Suprapubic skin (tissue), 4 donors: ENCODE measurements at places on chromosomes 7 and 10. TPM values are rescaled to one million over a fixed set of nuclear protein-coding genes. Genes with fewer than 3 reads are reported as not detected.

Gene LRIT1
- not detected for total RNA-seq

Gene COL13A1
- 2.1 TPM for total RNA-seq

Gene MMD2
- not detected for total RNA-seq

Gene HOXA10
- total RNA-seq, result 5.2 TPM

Gene GPR26
- total RNA-seq, result not detected

Gene TMEM26
- total RNA-seq, result not detected

Gene TLX1
- not detected for total RNA-seq

Gene GBX1
- total RNA-seq, result not detected

Gene TRDMT1
- 9.4 TPM for total RNA-seq

Gene CLIP2
- total RNA-seq, result 30.7 TPM

Gene SORBS1
- total RNA-seq, result 92.5 TPM

Gene TMEM72
- total RNA-seq, result not detected

Gene PRKCQ
- not detected for total RNA-seq

Gene FAM131B
- 0.19 TPM for total RNA-seq

Gene RASA4
- 22.1 TPM for total RNA-seq

Gene MNX1
- not detected for total RNA-seq

- DNase-seq, result no peak
- no peak overlapping the region for H3K4me3 ChIP-seq
- no peaks in the 10 kb centered on the region for H3K36me3 ChIP-seq
Observed at GRCh38 chr10:77251297-77252013, 386.2 kb downstream of the KCNMA1 start.

- no peaks in the 10 kb centered on the region for H3K36me3 ChIP-seq
- no peak for DNase-seq
Observed at GRCh38 chr7:80434047-80434446, 77.8 kb downstream of the GNAT3 start.

DNA sequence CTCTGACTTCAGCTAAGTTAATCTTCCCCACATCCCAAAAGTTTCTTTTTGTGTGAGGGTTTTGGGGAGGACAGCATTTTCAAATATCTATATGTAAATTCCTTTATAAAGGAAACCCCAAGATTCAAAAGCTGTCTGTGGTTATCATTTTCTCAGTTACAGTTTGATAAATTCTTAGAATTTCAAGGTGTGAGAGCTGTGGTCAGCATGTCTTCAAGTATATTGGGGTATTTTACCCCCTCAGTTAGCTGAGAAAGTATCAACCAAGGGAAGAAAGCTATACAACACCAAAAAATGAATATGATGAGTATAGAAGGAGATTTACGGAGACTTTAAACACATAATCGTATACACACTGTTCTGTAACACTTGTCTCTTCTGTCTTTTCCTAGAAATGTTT lies 109.2 kb downstream of the SND1 start:
- no peak for DNase-seq
- no peak overlapping the region for H3K27ac ChIP-seq
- H3K4me1 ChIP-seq, result no peaks in the 10 kb centered on the region
- no peak overlapping the region for H3K4me3 ChIP-seq
- H3K27me3 ChIP-seq, result no peaks in the 10 kb centered on the region
- H3K36me3 ChIP-seq, result no peaks in the 10 kb centered on the region

DNA sequence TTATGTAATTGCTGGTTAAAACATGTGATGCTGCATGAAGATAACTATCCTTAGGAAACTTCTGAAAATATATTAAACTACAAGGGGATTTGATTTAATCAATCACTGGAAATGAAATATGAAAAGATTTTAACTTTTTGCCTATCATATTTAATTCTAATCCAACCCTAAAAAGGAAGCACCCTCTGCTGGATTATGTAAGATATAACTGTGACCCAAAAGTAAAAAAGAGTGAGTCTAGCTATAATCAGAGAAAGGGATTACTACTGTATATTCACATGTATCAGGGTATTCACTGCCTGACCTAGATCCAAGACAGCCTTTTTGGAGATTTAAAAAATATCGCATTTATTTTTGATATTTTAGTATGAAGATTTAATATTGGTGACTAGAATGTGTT lies 295.5 kb downstream of the MDFIC start:
- no peaks in the 10 kb centered on the region for H3K36me3 ChIP-seq
- H3K4me1 ChIP-seq, result no peaks in the 10 kb centered on the region
- DNase-seq, result no peak
- no peak overlapping the region for H3K27ac ChIP-seq
- H3K4me3 ChIP-seq, result no peak overlapping the region
- H3K27me3 ChIP-seq, result no peaks in the 10 kb centered on the region

GRCh38 chr10:12259988-12260387 lies 64.0 kb downstream of the CDC123 start:
- no peak overlapping the region for H3K27ac ChIP-seq
- H3K4me3 ChIP-seq, result no peak overlapping the region
- H3K4me1 ChIP-seq, result peaks cover 6% of the 10 kb centered on the region
- no peak for DNase-seq
- no peaks in the 10 kb centered on the region for H3K36me3 ChIP-seq

GRCh38 chr10:63758080-63758479 lies 236.9 kb downstream of the REEP3 start:
- H3K36me3 ChIP-seq, result no peaks in the 10 kb centered on the region
- H3K27me3 ChIP-seq, result no peaks in the 10 kb centered on the region
- no peak for DNase-seq
- no peak overlapping the region for H3K4me3 ChIP-seq
- H3K4me1 ChIP-seq, result peaks cover 7% of the 10 kb centered on the region

DNA sequence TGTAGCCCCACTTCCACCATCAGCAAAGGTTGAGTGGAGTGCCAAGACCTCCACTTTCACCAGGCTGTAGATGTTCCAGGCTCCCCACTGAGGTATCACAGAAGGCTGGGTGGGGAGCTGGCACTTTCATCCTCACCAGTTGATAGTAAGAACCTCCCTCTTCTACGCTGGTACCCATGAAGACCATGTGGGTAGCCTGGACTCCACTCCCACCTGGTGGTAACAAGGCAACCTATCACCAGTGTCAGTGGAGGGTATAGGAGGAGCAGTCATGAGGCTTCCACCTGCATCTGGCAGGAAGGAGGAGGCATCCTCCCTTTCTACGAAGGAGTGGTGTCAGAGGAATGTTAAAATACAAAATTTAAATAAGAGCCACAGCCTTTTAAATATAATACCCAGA lies 4.4 kb downstream of the SMIM30 start:
- H3K4me1 ChIP-seq, result peaks cover 10% of the 10 kb centered on the region

- H3K4me1 ChIP-seq, result no peaks in the 10 kb centered on the region
- no peak overlapping the region for H3K27ac ChIP-seq
- no peaks in the 10 kb centered on the region for H3K36me3 ChIP-seq
Observed at GRCh38 chr7:128811631-128812430, 18.4 kb upstream of the FLNC start.

DNA sequence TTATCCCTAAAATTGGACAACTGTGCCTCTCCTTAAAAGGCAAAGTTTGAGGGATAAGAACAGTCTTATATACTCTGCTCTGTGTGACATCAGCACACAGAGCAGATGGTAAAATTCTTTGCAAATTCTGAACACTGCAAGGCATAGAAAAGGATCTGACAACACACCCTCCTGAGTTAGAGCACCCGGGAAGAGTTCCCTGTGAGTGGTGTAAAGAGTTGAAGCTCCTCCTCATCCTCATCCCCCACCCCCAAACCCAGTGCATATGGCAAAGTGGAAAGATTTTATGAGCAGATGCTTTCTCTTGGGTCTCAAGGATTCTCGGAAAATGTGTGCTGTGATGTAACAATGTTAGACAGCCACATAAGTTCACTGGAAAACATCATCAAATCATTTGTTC lies 40.0 kb upstream of the DGKI start:
- no peaks in the 10 kb centered on the region for H3K4me1 ChIP-seq
- no peak overlapping the region for H3K4me3 ChIP-seq
- no peak overlapping the region for H3K27ac ChIP-seq
- H3K36me3 ChIP-seq, result peaks cover 46% of the 10 kb centered on the region

- DNase-seq, result no peak
- H3K27ac ChIP-seq, result no peak overlapping the region
- no peaks in the 10 kb centered on the region for H3K27me3 ChIP-seq
- H3K4me3 ChIP-seq, result peak overlapping the region; percentile 20
- H3K36me3 ChIP-seq, result no peaks in the 10 kb centered on the region
Observed at GRCh38 chr7:18829858-18830285, 287.6 kb downstream of the TWIST1 start.

DNA sequence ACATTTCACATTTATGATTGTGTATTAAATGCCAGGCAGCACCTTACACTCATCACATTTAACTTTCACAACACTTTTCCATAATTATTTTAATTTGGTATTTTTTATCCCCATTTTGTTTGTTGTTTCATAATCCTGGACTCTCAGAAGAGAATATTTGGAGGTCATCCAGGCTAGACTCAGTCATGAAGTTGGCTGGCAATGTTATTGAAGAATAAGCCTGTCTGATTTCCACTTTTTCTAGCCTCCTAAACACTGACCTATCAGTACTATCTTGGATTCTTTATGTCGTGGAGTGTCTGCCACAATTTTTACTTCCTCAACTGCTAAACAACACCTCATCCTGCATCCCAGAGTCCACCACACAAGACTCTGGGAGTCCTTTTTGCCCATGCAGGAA lies 372.3 kb upstream of the NRP1 start:
- DNase-seq, result no peak
- no peaks in the 10 kb centered on the region for H3K36me3 ChIP-seq
- H3K27me3 ChIP-seq, result no peaks in the 10 kb centered on the region
- H3K4me1 ChIP-seq, result peaks cover 27% of the 10 kb centered on the region
- H3K4me3 ChIP-seq, result no peak overlapping the region

- DNase-seq, result no peak
- no peaks in the 10 kb centered on the region for H3K36me3 ChIP-seq
- H3K27me3 ChIP-seq, result no peaks in the 10 kb centered on the region
- H3K4me3 ChIP-seq, result no peak overlapping the region
- no peaks in the 10 kb centered on the region for H3K4me1 ChIP-seq
- H3K27ac ChIP-seq, result no peak overlapping the region
Observed at GRCh38 chr7:114791771-114792170, 130.1 kb upstream of the MDFIC start.

DNA sequence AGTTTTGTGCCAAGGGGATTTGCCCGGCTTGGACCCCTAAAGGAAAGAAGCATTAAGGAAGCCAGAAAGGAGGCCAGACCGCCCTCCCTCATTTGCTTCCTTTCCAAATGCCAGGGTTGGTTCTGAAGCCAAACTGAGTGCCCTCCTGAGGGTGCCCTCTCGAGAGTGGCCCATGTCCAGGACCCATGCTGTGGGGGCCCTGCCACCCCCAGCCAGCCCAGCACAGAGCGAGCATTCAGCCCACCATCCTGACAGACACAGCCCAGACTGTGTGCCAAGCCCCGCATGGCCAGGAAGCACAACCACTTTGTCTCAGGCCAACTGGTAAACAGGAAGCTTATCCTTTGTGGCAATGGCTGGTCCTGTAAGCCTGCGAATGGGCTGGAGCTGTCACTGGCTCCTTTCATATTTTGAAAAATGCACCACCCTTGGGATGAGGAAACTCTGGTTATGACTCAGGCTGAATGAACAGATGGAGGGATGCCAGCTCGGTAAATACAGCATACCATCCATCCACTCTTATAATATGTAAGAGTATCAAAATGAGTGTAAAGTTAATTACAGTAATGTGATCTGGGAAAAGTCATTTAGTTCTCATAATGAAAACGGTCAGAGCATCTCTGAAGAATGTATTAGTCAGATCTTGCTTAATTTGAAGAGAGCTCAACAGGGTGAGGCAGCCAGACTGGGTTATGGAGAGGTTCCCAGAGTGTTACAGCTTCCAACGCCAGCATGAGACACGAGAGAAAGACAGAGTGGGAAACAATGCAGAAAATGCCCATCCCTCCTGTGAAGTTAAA lies 65.0 kb downstream of the STK17A start:
- peak overlapping the region; percentile 89 for H3K27ac ChIP-seq
- no peaks in the 10 kb centered on the region for H3K27me3 ChIP-seq
- peaks cover 61% of the 10 kb centered on the region for H3K4me1 ChIP-seq
- H3K36me3 ChIP-seq, result peaks cover 20% of the 10 kb centered on the region
- H3K4me3 ChIP-seq, result no peak overlapping the region

DNA sequence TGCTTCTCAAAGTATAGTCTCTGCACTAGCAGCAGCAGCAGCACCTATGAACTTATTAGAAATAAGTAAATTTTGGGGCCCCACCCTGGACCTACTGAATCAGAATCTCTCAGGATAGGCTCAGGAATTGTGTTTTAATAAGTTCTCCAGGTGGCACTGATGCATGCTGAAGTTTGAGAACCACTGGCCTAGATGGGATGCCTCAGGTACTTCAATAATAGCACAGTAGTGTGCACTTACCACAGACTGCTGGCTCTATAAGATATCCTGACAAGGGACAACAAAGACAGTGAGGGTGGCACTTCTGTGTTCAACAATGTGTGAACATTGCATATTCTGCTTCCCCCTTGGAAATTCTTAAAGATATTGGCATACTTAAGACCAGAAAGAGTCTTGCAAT lies 64.7 kb upstream of the HABP2 start:
- H3K27me3 ChIP-seq, result no peaks in the 10 kb centered on the region
- no peak overlapping the region for H3K27ac ChIP-seq
- DNase-seq, result no peak
- H3K4me3 ChIP-seq, result no peak overlapping the region
- peaks cover 18% of the 10 kb centered on the region for H3K4me1 ChIP-seq
- H3K36me3 ChIP-seq, result no peaks in the 10 kb centered on the region

DNA sequence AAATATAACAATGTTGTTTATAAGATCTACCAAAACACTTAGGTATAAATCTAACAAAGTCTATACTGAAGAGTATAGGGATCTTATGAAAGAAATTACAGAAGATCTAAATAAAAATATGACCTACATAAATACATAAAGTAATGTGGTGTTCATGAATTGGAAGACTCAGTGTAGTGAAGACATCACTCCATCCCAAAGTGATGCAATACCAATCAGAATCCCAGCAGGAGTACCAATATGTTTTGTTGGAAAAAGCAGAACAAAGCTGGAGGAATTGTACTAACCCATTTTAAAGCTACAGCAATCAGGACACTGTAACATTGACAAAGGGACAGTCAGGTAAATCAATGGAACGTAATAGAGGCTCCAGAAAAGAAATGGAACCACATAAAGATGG lies 76.4 kb downstream of the CCSER2 start:
- no peak overlapping the region for H3K4me3 ChIP-seq
- peaks cover 31% of the 10 kb centered on the region for H3K4me1 ChIP-seq
- peaks cover 3% of the 10 kb centered on the region for H3K36me3 ChIP-seq
- no peak for DNase-seq
- no peaks in the 10 kb centered on the region for H3K27me3 ChIP-seq
- no peak overlapping the region for H3K27ac ChIP-seq

GRCh38 chr7:150378115-150378852 lies 846 bp upstream of the ZNF775 start:
- H3K36me3 ChIP-seq, result peaks cover 9% of the 10 kb centered on the region
- H3K4me1 ChIP-seq, result peaks cover 59% of the 10 kb centered on the region
- H3K27ac ChIP-seq, result peak overlapping the region; percentile 85
- H3K4me3 ChIP-seq, result peak overlapping the region; percentile 87
- no peaks in the 10 kb centered on the region for H3K27me3 ChIP-seq
- no peak for DNase-seq

GRCh38 chr10:49750546-49750945 lies 11.6 kb downstream of the OGDHL start:
- no peaks in the 10 kb centered on the region for H3K4me1 ChIP-seq
- H3K27me3 ChIP-seq, result peaks cover 4% of the 10 kb centered on the region
- H3K4me3 ChIP-seq, result no peak overlapping the region

GRCh38 chr10:32953277-32953927 lies 4.6 kb downstream of the ITGB1 start:
- H3K27ac ChIP-seq, result no peak overlapping the region
- no peak for DNase-seq
- H3K36me3 ChIP-seq, result no peaks in the 10 kb centered on the region
- no peak overlapping the region for H3K4me3 ChIP-seq
- H3K4me1 ChIP-seq, result peaks cover 78% of the 10 kb centered on the region

GRCh38 chr7:34320412-34320811 lies 337.6 kb upstream of the NPSR1 start:
- H3K36me3 ChIP-seq, result no peaks in the 10 kb centered on the region
- peaks cover 6% of the 10 kb centered on the region for H3K4me1 ChIP-seq
- H3K27ac ChIP-seq, result no peak overlapping the region
- no peak overlapping the region for H3K4me3 ChIP-seq
- no peak for DNase-seq
